ENCODE measurements at places on chromosomes 16 and 17.

GRCh38 chr16:30053376-30054015, 12.1 kb upstream of the ALDOA start:
- peak; percentile 70 for DNase-seq

- no peak for DNase-seq
Measured at GRCh38 chr17:3750926-3751325, 27.2 kb downstream of the HASPIN start.

DNA sequence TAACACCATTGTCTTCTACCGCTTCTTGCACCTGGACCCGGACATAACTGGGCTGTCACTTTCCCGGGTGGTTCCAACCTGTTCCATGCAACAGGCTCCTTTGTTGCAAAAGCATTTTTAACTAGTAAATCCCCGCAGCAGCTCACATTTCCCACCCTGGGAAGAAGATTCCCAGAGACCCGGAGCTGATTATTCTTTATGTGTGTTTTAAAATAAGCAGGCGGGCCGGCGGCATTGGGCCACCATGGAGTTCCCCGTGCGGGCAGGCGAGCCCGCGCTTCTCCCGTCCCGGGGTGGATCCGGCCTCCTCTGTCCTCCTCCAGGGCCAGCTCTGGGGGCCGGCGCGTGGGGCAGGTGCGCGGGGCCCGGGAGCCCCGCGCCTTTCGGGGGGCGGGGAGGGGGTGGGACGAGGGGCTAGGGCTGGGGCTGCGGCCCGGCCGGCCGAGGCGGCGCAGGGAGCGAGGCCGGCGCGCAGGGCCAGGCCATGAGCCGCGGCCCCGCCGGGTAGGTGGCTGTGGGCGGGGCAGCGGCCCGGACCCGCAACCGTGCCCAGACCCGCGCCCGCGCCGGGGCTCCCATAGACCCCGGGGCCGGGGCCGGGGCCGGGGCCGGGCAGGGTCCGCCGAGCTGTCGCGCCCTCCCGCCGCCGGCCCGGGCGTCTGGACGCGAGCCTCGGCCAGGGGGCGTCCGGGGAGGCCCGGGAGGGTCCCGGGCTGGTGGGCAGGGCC, 1.7 kb downstream of the CRAMP1 start:
- DNase-seq = peak; percentile 36

GRCh38 chr16:30896889-30897733, 697 bp downstream of the CTF1 start:
- peak; percentile 82 for DNase-seq

DNA sequence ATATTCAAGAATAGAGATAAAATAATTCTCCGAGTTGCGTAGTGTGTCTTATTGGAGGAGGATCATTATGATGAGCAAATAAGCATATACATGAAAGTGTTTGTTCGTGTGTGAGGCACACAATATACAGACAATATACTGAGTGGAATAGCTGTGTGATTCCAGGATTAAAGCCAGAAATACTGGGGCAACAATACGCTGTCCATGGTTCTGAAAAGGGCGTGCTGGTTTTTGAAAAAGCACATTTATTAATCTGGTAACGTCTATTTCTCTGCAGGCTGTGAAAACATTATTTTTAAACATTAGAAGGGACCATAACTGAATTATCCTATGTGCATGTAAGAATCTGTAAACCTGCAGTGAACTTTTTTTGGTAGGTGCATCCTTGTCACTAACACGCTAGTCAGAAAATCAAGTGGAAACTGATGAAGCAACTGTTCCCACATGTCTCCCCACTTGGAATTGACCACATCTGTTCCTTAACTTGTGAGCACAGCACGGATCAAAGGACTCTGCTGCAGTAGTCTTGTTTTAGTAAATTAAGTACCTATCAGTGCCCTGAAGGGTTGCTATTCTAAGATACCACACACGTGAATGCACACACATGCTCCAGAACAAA, 346.0 kb downstream of the GRIN2A start:
- peak; percentile 45 for DNase-seq

DNA sequence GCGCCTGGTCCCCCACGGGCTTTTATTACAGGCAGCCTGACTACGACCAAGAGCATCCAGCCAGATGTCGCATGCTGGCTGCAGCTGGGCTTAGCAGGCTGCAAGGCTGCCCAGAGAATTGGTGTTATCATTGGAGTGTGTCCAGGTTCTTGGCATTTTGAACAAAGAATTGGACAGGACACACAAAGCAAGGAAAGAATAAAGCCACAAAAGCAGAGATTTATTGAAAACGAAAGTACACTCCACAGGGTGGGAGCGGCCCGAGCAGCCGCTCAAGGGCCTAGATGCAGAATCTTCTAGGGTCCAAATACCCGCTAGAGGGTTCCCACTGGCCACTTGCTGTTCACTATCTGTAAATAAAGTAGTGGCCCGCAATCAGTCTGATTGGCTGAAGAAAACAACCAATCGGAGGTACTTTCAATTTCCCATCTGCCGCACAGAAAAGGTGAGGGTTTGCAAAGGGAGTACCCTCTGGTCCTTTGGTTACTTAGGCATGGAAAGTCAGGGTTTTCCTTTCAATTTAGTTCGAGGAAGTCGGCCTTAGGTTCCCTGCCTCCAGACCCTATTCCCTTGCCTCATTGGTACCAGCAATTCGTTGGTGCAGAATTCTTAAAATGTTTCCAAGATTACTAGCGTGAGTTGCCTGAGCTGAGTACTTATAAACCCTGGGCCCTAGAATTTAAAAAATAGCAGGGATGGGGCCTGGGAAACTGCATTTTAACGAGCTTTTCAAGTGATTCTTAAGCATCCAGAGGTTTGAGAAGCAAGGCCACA, 38.5 kb upstream of the CNEP1R1 start:
- DNase-seq = no peak

DNA sequence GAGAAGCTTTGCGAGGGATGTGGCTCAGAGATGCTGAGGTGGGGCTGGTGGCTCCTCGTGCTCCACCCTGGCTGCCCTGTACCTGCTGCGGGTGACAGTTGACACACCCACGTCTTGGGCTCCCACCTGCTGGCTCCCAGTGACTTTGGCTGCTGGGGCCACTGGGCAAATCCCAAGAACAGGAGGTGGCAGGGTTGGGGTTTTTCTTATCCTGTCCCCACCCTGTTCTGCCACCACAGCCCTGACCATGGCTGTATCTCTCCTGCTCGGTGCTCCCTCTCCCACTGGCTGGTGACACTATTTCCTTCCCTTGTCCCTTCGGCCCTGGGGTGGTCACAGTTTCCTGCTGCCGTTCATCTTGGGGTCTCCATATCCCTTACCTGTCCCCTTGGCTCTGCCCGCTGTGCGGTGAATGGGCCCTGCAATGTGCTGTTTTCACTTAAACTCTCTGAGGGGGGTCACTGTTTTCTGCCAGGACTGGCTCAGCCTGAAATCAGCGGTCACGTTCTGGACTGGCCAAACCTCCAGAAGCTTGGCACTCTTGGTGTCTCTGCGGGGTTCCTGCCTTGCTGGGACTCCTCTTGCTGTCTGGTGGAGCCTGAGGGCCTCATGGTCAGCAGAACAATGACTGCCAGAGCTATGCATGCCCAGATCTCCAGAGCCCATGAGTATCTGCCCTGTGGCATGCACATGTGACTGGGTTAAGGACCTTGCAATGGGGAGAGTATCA, 144.2 kb downstream of the IRF8 start:
- no peak for DNase-seq
